ENCODE measurements at places on chromosomes 7 and 10.

GRCh38 chr7:42027521-42027920 is 209.5 kb downstream of the GLI3 start:
- no peak for DNase-seq

GRCh38 chr10:97889461-97890265 is 40.0 kb downstream of the GOLGA7B start:
- DNase-seq, result peak; percentile 79

DNA sequence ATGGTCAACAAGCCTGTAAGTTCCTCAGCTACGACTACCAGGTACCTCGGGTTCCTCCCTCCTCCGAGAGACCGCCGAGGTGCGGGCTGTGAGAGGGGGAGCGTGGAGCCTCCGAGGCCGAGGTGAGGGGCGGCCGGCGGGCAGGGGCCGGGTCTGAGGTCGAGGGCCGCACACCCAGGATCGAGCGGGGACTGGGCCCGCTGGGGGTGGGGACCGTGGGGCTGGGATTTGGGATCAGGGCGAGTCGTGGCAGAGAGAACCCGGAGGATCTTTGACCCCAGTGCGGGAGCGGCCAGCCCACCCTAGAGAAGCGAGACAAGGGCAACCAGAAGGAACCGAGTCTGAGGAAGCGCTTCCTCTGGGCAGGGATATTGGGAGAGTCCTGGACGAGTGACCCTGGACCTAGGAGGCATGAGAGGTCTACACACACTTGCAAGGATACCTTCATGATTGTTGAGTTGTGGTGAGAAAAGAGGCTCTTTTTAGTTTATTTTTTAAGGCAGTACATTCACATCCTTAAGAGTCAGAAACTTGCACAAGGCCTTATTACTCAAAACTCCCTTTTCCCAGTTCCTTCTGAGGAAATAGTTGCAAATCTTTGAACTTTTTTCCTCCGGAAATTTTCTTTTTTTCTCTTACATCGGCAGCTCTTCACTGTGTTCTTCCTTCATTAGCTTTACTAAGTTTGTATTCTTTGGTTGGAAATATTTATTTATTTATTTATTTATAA is 395 bp downstream of the ZNF487 start:
- DNase-seq, result no peak

DNA sequence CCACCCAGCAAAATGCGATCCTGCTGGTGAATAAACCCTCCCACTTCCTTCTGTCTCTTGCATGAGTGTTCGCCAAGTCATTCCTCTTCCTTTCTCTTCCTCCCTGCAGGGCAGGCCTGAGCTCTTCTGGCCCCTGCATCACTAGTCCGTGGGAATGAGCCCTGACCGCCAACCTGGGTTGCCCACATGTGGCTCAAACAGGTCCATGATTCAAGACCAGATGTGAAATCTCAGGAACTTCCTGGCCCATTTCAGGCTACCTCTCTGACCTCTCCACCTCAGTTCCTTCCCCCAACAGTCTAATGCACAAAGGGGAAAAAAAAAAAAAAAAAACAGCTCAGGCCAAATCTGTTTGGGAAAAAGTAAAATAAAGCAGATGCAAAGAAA is 5.4 kb upstream of the YWHAG start:
- no peak for DNase-seq

GRCh38 chr10:29081951-29082685 is 206.8 kb upstream of the LYZL1 start:
- DNase-seq, result no peak

DNA sequence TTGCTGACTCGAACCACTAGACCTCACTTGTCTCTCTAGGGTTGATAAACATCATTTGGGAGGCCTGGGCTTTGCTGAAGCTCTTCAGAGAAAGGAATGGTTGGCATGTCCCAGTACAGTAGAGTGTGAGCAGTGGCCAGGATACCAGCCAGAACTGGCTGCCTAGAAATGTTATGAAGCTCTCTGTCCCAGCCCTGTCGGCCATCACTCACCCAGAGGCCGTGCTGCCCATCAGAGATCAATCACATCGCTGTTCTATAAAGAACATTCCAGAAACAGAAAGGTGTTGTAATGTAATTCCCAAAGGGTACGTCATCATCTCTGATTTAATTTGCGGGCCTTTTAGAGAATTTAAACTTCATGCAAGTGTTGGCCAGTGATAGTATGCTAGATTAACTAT is 111.5 kb downstream of the PRPF18 start:
- no peak for DNase-seq
